Pancreas (tissue), 10 donors: ENCODE measurements at places on chromosomes 11 and 22.

- no peaks in the 10 kb centered on the region for H3K36me3 ChIP-seq
- H3K4me1 ChIP-seq, result no peaks in the 10 kb centered on the region
- no peak overlapping the region for H3K27ac ChIP-seq
These were observed 259.9 kb upstream of the CTSC start for GRCh38 chr11:88597387-88597786.

- H3K36me3 ChIP-seq, result no peaks in the 10 kb centered on the region
- no peaks in the 10 kb centered on the region for H3K4me1 ChIP-seq
- H3K4me3 ChIP-seq, result no peak overlapping the region
- H3K27me3 ChIP-seq, result no peaks in the 10 kb centered on the region
- H3K27ac ChIP-seq, result no peak overlapping the region
These were observed 2.9 kb upstream of the VSIG10L2 start for GRCh38 chr11:125942771-125943428.

DNA sequence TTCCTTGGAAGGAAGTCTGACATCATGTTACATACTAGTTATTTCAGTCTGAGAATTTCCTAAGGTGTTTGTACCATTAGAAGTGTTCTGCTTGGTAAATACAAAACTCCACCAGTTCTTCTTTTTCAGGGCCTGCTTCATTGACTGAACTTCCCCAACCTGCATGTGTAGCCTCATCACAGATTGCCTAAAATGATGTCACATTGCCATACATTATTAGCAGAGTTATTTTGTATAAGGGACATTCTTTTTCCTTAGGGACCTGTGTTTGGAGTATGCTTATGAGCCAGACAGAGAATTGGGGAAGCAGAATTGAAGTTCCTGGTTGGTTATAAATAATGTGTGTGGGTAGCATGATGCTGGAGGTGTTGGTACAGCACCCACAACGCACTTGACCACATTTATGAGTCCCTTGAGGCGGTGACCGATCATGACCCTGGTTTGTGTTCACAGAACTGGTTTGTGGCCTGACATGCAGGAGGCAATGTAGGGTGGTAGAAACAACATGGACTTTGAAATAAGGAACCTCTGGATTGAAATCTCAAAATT, 16.4 kb upstream of the MMP7 start:
- no peaks in the 10 kb centered on the region for H3K36me3 ChIP-seq
- H3K4me1 ChIP-seq, result no peaks in the 10 kb centered on the region
- no peaks in the 10 kb centered on the region for H3K27me3 ChIP-seq
- no peak overlapping the region for H3K27ac ChIP-seq

DNA sequence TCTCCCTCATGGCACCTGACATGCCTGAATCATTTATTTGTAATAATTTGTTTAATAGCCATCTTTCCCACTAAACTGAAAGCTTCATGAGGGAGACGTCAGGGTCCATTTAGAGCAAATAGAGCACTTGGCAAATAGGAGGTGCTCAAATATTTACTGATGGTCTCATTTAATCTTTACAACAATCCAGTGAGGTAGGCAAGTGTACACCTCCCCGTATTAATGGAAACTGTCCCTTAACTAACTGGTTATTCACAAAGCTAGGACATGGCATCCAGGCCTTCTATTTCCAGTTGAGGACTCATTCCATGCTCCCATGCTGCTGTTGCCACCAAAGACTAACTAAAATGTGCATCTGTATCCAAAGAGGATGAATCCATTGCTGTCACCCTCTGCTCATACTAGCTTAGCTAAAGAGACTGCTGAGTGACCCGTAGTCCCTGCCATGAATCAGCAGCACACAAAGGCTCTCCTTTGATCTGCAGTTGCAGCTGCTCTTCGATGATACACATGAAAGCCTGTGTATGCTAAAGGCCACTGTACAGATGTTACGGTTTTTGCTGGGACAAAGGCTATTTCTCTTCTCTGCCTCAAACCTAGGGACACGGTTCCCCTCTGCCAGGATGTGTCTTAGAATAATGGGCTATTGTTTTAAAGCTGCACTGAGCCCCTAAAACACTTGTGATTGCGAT, 82.6 kb downstream of the RAB30 start:
- H3K36me3 ChIP-seq, result no peaks in the 10 kb centered on the region
- DNase-seq, result no peak
- H3K27ac ChIP-seq, result no peak overlapping the region
- H3K4me3 ChIP-seq, result no peak overlapping the region
- H3K4me1 ChIP-seq, result no peaks in the 10 kb centered on the region
- no peaks in the 10 kb centered on the region for H3K27me3 ChIP-seq

DNA sequence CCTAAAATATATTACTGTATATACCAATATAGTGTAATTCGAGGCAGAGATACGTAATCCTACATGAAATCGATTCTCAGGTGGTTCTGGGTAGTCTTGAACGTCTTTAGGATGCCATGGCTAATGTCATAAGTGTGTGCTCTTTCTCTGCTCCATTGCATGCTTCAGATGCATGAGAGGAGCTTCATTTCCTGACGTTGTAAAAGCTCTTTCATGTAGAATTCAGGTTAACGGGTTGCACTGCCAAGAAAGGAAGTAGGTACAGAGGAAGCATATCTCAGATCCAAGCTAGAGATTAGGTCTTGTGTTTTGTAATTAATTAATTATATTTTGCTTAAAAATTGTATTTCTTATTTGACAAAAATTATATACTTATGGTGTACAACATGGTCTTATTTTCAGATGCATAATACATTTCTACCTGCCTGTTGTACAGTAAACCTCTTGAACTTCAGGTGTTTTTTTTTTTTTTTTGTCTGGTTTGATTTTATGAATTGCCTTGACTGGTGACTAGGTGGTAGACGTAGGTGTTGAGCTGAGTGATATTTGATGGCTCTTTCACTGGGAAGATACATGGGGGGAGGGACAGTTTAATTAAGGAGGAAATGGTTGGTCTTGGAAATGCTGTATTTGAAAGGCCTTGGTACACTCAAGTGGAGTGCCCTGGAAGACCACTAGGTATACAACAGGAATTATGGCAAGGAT, 9.3 kb downstream of the NUP50 start:
- H3K4me3 ChIP-seq, result no peak overlapping the region
- H3K4me1 ChIP-seq, result no peaks in the 10 kb centered on the region
- DNase-seq, result no peak
- peaks cover 3% of the 10 kb centered on the region for H3K36me3 ChIP-seq
- no peaks in the 10 kb centered on the region for H3K27me3 ChIP-seq

DNA sequence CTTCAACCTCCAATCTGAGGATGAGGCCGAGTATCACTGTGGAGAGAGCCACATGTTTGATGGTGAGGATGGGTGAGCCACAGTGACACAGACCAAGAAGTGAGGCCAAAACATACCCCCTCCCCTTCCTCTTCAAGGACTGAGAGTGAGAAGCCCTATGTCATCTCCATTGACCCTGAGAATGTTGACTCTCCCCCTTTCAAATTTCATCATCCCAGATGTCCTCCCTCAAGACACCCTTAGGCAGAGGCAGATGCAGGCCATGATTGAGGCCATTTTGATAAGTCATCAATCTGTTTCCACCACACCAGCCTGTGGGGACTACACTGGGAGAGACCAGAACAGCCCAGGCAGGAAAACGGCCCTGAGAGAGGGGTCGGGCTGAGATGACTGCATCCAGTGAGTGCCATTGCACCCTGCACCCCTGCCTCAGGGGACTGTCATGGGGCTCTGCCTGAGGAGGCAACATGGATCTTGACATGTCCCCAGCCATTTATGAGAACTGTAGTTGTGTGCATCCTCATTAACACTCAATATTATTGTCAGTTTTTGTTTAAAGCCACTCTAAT, 84.2 kb upstream of the IGLL5 start:
- H3K4me1 ChIP-seq, result no peaks in the 10 kb centered on the region
- DNase-seq, result no peak
- H3K36me3 ChIP-seq, result no peaks in the 10 kb centered on the region
- no peaks in the 10 kb centered on the region for H3K27me3 ChIP-seq
- H3K4me3 ChIP-seq, result no peak overlapping the region

GRCh38 chr11:24598641-24599040, 101.8 kb downstream of the LUZP2 start:
- no peak overlapping the region for H3K4me3 ChIP-seq
- no peaks in the 10 kb centered on the region for H3K4me1 ChIP-seq
- H3K36me3 ChIP-seq, result no peaks in the 10 kb centered on the region
- no peak for DNase-seq
- H3K27me3 ChIP-seq, result no peaks in the 10 kb centered on the region

GRCh38 chr11:11296434-11296833, 56.6 kb downstream of the CSNK2A3 start:
- H3K27me3 ChIP-seq, result no peaks in the 10 kb centered on the region
- H3K36me3 ChIP-seq, result no peaks in the 10 kb centered on the region
- H3K27ac ChIP-seq, result no peak overlapping the region
- no peak overlapping the region for H3K4me3 ChIP-seq

DNA sequence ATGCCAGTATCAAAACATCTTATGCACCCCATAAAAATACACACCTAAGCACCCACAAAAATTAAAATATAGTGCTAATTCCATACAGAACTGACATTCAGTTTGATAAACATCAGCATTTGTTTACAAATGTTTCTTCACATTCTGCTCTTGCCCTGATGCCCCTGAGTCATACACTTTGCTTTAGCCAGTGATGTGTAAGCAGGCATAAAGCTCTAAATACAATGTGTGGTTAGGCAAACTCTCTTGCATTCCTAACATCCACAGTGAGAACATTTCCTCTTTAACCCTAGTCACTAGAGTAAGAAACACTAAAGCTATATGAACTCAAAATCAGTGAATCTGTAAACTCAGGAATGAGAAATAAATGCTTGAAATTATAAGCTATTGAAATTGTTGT, 1060.7 kb downstream of the FAM181B start:
- no peaks in the 10 kb centered on the region for H3K4me1 ChIP-seq
- no peak for DNase-seq
- H3K27me3 ChIP-seq, result no peaks in the 10 kb centered on the region
- no peak overlapping the region for H3K4me3 ChIP-seq

GRCh38 chr11:94954753-94955152, 18.6 kb downstream of the CWC15 start:
- no peak overlapping the region for H3K4me3 ChIP-seq
- no peaks in the 10 kb centered on the region for H3K36me3 ChIP-seq
- H3K4me1 ChIP-seq, result no peaks in the 10 kb centered on the region

GRCh38 chr11:108863528-108863927, 198.7 kb downstream of the DDX10 start:
- H3K4me3 ChIP-seq, result no peak overlapping the region
- H3K27me3 ChIP-seq, result no peaks in the 10 kb centered on the region
- no peaks in the 10 kb centered on the region for H3K4me1 ChIP-seq
- H3K27ac ChIP-seq, result no peak overlapping the region

GRCh38 chr11:62553839-62554361, 7.3 kb upstream of the AHNAK start:
- H3K36me3 ChIP-seq, result peaks cover 5% of the 10 kb centered on the region
- no peaks in the 10 kb centered on the region for H3K27me3 ChIP-seq
- H3K4me1 ChIP-seq, result peaks cover 65% of the 10 kb centered on the region
- H3K27ac ChIP-seq, result peak overlapping the region; percentile 75

GRCh38 chr11:65524014-65524740, 706 bp upstream of the SCYL1 start:
- peaks cover 5% of the 10 kb centered on the region for H3K4me1 ChIP-seq
- H3K4me3 ChIP-seq, result no peak overlapping the region
- no peaks in the 10 kb centered on the region for H3K27me3 ChIP-seq
- H3K36me3 ChIP-seq, result no peaks in the 10 kb centered on the region
- H3K27ac ChIP-seq, result no peak overlapping the region

- no peaks in the 10 kb centered on the region for H3K36me3 ChIP-seq
- no peak overlapping the region for H3K4me3 ChIP-seq
- peak; percentile 55 for DNase-seq
- no peaks in the 10 kb centered on the region for H3K27me3 ChIP-seq
These were observed 587.1 kb downstream of the SOX6 start for GRCh38 chr11:15769203-15769602.
